ENCODE measurements at places on chromosomes 16 and 17.

- DNase-seq: no peak
Measured at GRCh38 chr16:2925951-2926649, 14.4 kb downstream of the FLYWCH1 start.

GRCh38 chr17:38571833-38572668, 33.7 kb downstream of the SRCIN1 start:
- no peak for DNase-seq

GRCh38 chr17:47831003-47831933, at the start of the genes LRRC46 and MRPL10:
TSS of gene LRRC46 (plus strand) at chr17:47831670. CDS start at chr17:47831990, 320 bp downstream.
TSS of gene MRPL10 (minus strand) at chr17:47831541. CDS start at chr17:47831511, 30 bp downstream.
- peak; percentile 93 for DNase-seq

DNA sequence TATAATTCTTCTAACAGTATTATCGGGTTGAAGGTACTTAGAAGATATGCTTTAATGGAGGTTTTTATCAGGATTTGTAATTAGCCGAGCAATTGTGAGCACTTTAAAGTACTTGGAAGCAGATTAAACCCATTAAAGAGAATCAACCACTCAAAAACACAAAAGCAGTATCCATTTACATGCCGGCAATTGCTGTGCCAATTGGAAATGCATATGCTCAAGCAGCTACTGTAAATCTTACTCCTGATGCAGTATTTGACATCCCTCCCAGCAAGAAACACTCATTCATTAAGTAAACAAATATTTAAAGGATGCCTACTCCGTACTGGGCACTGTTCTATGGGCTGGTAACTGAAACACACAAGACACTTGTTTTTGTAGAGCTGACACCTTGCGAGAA, 11.4 kb upstream of the CCL1 start:
- no peak for DNase-seq

DNA sequence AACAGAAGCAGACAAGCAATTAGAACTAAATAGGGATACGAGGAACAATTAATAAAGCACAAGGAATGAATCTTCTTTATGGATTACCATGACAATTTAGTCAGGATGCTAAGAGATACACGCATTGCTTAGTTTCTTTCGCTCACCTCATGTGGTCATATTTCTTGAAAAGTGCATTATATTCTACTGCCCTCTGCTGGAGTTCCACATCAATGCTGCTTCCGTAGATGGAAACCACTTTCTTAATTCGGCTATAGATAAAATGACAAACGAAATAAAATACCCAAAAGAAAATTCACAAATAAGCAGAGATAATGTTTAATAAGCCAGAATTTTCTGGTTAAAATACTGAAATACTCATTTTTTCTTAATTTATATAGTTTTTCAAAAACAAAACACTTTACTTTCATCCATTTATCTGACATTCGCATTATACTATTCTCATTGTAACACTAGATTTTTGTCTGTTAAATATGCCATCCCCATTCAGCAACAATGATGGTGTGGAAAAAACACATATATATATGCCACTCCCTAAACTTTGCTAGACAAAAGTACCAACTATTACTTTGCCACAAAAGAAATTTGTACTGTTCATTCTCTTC, 22.0 kb upstream of the PHLPP2 start:
- DNase-seq: no peak

- DNase-seq: no peak
Measured at GRCh38 chr17:58247511-58248363, 9.4 kb downstream of the LPO start.

GRCh38 chr16:56849690-56850680, 15.0 kb upstream of the SLC12A3 start:
- DNase-seq: no peak

GRCh38 chr16:70753228-70753627, 47.7 kb downstream of the VAC14 start:
- no peak for DNase-seq

DNA sequence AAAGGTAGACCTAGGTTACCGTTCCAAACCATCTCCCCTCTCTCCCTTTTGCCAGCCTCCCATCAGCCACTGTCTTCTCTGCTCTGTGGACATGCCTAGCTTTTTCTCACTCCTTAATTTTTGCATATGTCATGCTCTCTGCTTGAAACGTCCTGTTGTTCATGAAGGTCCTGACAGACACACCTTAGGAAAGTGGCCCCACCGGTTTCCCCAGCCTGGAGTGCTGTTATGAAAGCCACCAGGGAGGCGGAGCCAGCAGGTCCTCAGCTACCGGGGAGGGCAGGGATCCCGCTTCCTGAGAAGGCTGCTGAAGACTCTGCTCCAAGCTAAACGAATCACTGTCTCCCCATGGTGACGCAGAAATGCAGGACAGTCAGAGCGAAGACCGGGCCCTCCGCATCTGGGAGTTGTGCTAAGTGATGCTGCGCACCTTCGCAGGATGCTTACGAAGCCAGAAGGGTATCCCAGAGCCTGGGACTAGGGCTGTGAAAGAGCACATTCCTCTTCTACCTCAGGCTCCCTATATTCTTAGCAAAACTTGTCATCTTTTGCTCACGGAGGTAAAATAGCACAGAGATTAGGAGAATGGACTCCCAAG, 2.3 kb upstream of the SLC16A11 start:
- DNase-seq: peak; percentile 28

DNA sequence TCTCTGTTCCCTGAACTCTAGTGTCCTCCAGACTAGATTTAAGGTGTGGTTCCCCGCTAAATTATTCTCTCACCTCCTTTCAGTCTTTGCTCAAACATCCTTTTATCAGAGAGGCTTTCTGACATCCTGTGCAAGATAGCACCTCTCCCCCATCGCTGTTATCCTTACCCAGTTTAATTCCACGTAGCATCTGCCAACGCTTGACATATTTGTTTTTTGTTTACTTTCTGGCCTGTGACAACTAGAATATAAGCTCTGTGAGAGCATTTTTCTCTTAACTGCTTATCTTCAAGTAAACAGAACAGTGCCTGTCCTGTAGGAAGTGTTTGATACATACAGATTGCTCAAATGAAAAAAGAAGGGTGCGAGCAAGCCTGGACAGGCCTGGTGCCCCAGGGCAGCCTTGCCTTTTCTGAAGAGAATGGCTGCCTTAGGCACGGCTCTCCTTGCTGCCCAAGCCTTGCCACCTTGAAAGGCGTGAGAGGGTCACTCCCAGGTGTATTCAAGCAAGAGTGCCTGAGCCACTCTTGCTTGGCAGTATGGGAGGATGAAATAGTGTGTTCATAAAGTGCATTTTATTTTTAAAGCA, 9.7 kb downstream of the DYNLL2 start:
- DNase-seq: no peak

DNA sequence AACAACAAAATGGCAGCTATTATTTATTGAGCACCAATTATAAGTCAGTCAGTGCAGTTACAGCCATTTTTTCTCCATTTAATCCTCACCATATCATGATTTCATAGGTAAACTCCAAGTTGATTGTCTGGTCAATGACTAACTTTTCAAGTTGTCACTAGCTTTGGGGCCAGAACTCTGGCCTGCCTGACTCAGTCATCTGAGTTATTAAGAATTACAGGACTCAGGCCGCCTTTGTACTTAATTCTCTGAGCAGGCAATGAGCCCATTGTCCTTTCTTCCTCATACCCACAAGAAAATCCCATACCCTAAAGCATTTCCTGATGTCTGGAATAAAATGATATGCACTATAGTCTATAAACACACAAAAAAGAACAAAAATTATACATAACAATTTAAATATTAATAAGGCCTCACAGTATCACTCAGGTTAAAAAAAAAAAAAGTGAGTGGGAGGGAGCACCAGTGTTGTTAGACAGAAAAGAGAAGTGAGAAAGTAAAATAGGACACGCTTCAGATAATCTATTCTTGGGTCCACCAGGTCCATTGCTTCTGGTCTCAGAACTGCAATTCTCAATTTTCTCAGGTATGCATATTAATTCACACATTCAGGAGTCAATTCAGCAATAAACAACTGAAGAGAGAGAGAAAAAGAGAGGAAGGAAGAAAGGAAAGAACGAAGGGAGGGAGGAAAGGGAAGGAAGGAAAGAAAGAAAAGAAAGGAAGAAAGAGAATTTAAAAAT, 70.2 kb downstream of the SPAG9 start:
- no peak for DNase-seq

DNA sequence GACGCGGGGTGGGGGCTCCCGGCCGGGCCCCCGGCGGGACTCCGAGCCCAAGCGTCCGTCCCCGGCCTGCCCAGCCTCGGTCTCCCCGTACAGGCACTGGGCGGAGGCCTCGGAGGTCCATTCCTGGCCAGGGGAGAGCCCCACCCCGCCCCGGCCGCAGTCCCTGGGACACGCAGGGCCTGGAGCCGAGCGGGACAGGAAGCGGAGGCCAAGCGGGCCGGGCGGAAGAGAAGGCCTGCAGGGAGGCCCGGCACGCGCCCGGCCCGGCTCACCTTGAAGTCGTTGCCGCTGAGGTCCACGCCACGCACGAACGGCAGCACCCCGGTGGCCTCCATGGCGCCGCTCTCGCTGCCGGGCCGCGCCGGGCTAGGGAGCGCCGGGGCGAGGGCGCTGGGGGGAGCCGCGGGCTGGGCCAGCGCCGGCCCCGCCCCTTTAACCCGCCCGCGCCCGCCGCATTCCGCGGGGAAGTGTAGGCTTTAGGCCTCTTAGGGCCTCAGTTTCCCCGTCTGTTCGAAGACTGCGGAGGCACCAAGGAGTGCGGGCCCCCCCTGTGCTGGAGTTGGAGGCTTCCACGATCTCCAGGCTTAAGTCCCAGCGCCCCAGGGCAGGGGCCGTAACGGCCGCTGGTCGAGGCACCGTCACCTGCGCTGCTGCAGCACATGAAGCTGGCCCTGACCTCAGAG, at the start of gene FLII:
Gene FLII (minus strand): TSS at position 383 of the 683 bp plus-strand sequence. CDS start 48 bp downstream, at position 335.
- DNase-seq: peak; percentile 70

GRCh38 chr16:49276646-49277385, 4.8 kb downstream of the CBLN1 start:
- DNase-seq: no peak

All from stimulated activated CD4-positive, alpha-beta T cell treated with anti-CD3 and anti-CD28 coated beads, Interleukin-4, amount 100 ng/mL, for 1 hour (primary cell).